ENCODE measurements at places on chromosomes 16 and 17.

- no peak for DNase-seq
Observed at GRCh38 chr17:56983366-56983765, 5.4 kb downstream of the SCPEP1 start.

DNA sequence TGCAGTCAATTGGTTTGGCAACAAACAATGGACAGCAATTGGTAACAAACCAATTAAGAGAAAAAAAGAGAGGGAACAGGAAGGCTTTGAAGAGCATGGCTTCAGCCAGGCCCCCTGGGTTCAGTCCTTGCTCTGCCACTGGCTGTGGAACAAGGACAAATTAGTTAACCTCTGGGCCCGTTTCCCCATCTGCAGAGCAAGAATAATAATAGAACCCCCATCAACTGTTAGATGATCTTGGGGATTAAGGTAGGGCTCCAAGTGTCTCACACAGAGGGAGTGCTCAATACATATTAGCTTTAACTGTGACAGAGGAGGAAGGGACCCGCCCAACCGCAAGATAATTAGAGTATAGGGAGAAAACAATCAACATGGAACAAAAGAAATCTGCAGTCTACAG is 55.2 kb downstream of the PECAM1 start:
- no peak for DNase-seq

- DNase-seq: no peak
Observed at GRCh38 chr16:55842369-55843104, 9.6 kb upstream of the CES1 start.

DNA sequence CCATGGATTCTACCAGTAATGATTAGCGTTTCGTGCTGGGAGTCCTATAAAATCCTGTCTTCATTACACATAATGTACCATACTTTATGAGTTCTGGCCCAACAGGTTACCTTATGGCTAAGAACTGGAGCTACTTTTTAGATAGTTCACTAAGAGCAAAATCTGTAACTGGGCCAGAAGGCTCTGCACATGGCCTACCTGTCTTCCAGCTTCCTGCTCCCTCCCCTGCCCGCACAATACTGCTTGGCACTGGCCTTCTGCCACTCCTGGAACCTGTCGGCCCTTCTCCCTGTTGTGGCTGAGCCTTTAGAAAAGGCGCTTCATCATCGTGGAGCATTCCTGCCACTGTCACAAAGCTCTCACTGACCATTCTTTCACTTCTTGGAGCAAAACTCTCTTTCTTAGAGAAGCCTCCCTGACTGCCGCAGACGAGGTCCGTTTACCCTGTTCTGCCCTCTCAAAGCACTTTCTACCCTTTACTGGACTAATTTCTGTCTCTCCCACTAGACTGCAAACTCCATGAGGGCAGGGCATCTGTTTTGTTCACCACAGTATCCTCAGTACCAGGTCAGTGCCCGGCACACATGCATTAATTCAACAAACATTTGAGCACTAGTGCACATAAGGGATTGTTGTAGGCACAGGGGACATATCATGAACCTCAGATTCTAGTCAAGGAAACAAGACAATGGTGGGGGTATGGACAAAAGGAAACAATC is 116.5 kb downstream of the PARN start:
- no peak for DNase-seq

GRCh38 chr17:74571621-74572270 is 4.4 kb upstream of the CD300H start:
- DNase-seq: no peak
